ENCODE measurements at places on chromosomes 3 and 15. TPM values are rescaled to one million over a fixed set of nuclear protein-coding genes. Genes with fewer than 3 reads are reported as not detected.

Gene GP5
- total RNA-seq, result 1.4 TPM

Gene GALNT15
- total RNA-seq, result not detected

Gene THUMPD3
- 53.9 TPM for total RNA-seq

Gene SLC24A5
- total RNA-seq, result not detected

Gene COLQ
- total RNA-seq, result 6.1 TPM
